GM23248 (cell line): ENCODE measurements at places on chromosomes 7 and 10. TPM values are rescaled to one million over a fixed set of nuclear protein-coding genes. Genes with fewer than 3 reads are reported as not detected.

DNA sequence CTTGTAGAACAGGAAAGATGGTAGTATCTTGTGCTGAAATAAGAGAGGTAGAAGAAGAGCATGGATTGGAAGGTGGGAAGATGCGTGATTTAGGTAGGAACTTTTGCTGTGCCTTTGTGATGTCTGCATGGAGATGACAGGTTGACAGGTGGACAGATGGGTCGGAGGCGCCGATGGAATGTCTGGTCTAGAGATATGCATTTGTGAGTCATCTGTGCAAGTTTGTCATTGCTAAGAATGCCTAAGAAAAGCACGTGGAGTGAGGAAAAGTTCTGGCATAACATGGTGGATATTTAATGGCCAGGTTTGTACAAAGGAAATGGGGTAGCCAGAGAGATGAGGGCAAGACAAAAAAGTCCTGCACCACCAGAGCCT lies 76.0 kb upstream of the ARMC3 start:
- DNase-seq: no peak

DNA sequence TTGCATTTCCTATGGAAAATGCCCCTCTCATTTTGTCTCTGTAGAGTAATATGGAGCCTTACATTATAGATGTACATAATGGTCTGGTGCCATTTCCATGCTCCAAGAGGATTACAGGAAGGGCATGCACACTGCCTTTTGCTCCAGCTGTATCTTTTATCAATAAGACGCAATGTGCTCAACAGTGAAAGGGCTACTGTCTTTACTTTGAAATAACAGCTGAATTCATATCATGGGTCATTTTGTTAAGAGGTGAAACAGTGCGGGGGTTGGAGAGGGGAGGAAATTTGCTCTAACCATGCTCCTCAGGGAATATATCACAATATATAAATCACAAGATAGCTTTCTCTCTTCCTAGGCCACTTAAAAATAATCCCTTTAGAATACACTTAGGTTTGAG lies 77.7 kb downstream of the ICA1 start:
- no peak for DNase-seq

GRCh38 chr10:71627230-71627939 lies 92.2 kb downstream of the C10orf105 start:
- no peak for DNase-seq

The ACTL6B gene
- not detected in 2 replicates for polyA plus RNA-seq

The FBXO24 gene
- 0.11 and 0.38 TPM in 2 replicates for polyA plus RNA-seq

- no peak for DNase-seq
Observed at GRCh38 chr10:21769041-21769440, 234.5 kb downstream of the DNAJC1 start.

The INHBA gene
- polyA plus RNA-seq: 7.9 and 8.8 TPM in 2 replicates
